Fibroblast of skin of right quadriceps (primary cell): ENCODE measurements at places on chromosomes 1 and 21.

- peak; percentile 88 for DNase-seq
Observed at GRCh38 chr1:234515821-234516241, 36.9 kb upstream of the TARBP1 start.

- DNase-seq = peak; percentile 54
Observed at GRCh38 chr1:1344655-1345361, 4.4 kb downstream of the DVL1 start.

- DNase-seq = peak; percentile 65
Observed at GRCh38 chr1:150548632-150549495, at the start of gene ADAMTSL4. Gene ADAMTSL4 (plus strand): TSS chr1:150549408. CDS start chr1:150552289, 2,881 bp downstream.

DNA sequence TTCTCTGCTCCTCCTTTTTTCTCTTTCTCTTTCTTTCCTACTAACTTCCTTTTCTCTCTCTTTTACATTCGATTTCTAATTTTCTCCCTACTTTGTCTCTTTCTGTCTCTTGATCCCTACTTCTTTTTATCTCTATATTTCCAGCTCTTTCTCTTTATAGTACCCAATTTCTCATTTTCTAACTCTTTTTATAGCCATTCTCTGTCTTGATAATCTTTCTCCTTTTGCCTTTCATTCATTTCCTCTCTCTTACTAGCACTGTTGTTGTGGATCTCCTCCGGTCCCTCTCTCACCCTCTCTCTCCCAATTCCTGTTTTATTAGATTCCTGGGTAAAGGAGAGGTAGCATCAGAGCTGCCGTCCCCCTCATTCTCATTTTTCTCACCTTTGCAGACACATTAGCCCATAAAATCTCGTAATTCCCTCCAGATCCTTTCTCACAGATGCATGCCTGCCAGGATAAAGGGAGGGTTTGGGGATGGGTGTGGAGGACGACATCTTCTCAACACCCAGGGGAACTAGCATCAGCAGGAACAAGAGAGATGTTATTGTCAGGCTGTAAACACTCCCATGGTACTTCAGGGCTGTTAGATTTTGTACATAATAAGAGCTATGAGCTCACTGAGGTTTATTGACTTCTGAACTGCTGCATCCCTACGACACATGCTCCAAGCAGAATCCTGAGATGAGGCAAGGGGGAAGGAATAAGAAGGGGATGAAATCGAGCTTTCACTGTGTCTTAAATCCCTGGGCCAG, 159.0 kb upstream of the GALNT2 start:
- no peak for DNase-seq

DNA sequence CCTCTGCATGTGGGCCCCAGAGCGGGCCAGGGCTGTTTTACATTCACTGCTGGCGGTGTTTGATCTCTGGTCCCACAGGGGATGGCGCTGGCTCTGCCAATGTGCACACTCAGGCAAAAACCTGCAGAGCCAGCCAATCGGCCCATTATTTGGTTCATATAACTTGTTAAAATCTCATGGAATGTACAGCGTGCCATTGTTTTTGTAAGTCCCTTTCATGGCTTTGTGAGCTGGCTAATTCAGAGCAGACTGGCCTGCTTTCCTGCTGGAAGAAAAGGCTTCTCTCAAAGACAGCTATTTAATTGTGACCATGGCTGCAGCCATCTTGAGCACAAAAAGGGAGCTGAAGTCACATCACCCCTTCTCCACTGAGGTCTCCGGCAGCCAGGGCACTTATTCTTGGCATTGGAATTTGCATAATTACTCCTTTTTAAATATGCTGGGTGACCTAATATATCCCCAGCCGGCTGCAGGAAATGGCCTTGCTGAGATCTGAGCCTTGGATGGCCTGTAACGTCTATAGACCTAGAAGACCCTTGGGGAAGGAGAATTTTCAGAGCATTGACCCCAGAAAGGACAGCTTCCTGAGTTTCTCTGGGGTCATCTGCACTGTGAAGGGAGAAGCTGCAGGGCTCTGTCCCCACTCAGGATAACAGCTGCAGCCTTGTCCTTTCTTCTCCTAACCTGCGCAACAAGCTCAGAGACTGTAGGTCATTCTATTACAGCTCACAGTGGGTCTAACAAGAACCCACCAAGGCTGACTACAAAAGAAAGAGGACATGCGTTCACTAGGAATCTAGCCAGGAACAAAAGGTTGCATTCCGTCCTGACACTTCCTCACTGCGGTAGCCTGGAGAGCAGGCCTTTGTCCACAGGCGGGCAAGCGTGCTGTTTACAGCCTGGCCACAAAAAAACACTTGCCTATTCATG, 45.8 kb downstream of the BCAR3 start:
- DNase-seq = no peak

GRCh38 chr1:93828367-93828755, 50.6 kb downstream of the DNTTIP2 start:
- no peak for DNase-seq

DNA sequence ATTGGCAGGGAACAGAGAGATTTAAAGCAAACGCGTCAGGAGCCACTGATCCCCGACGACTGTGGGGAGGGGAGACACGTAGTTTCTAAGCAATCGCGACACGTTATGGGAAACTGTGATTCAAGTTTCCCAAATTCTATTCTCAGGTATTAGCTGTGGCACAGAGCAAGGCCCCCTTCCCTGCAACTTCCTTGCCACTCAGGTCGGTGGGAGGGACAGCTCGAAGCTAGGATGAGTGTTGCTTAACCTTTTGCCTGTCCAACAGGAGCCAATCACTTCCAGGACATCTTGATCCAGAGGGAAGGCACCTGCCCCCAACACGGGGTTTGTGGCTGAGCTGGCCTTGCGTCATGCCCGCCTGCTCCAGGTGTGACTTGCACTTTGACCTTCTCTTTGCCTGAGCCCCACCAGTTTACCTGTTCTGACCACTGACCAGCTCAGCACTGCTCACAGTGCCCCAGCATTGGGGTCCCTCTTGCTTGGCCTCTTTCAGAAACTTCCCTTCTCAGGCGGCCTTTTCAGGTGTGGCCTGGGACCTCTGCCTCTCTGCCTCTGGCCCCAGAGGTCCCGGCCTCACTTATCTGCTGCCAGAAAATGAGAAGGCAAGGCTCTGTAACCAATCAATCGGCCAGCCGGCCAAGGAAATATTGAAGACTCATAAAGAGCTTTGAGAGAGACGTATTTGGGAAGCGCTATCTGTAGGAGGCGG, 24.6 kb downstream of the TEX35 start:
- no peak for DNase-seq
